ENCODE measurements at places on chromosomes 1 and 21. TPM values are rescaled to one million over a fixed set of nuclear protein-coding genes. Genes with fewer than 3 reads are reported as not detected.

Gene ZBTB21
- total RNA-seq = 10.2 TPM

- peaks cover 25% of the 10 kb centered on the region for H3K4me1 ChIP-seq
- H3K27ac ChIP-seq = no peak within 1 kb of the TSS
- no peak within 1 kb of the TSS for H3K4me3 ChIP-seq
- no peak for DNase-seq
- no peaks in the 10 kb centered on the region for H3K36me3 ChIP-seq
Observed at GRCh38 chr1:4653796-4654725, at the start of gene AJAP1. Gene AJAP1 (plus strand): TSS chr1:4654609. CDS start chr1:4655426, 817 bp downstream.

DNA sequence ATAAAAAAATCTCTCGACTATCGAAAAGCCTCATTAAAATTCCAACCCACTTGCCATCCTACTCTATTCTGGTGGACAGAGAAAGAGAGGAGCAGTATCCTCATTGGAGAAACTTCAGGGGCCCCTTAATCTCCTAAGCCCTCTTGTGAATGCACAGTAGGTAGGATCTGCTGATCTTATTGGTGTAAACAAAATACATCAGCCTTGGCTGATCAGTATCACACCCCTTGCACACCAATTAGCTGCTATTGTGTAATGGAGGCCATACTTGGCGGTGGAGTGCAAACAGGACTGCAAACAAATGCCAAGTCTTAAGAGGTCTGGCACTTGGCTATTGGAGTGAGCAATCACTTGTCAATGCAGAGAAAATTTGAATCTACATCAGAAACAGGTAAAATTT is 15.7 kb downstream of the VCAM1 start:
- H3K36me3 ChIP-seq = no peaks in the 10 kb centered on the region
- DNase-seq = no peak
- no peaks in the 10 kb centered on the region for H3K27me3 ChIP-seq
- peak overlapping the region; percentile 54 for H3K27ac ChIP-seq
- peaks cover 18% of the 10 kb centered on the region for H3K4me1 ChIP-seq

DNA sequence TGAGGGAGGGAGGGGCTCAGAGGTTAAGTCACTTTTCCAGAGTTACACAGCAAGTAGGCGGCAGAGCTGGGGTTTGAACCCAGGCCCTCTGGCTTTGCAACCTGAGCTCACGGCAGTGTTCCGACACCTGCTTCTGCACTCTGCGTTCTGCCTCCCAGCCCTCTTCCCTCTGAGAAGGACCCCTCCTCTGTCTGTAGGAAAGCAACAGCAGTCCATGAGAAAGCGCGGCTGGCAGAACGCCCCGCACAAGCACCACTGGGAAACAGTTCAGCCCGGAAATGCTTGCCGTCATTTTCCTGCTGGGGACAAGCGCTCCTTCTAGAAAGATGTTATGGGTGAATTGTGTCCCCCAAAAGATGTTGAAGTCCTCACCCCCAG is 241.1 kb downstream of the NPHP4 start:
- no peak for DNase-seq
- no peaks in the 10 kb centered on the region for H3K4me1 ChIP-seq
- H3K27me3 ChIP-seq = peaks cover 11% of the 10 kb centered on the region

GRCh38 chr1:218874801-218875400 is 298.8 kb upstream of the LYPLAL1 start:
- H3K27me3 ChIP-seq = no peaks in the 10 kb centered on the region
- H3K4me3 ChIP-seq = no peak overlapping the region
- no peak overlapping the region for H3K27ac ChIP-seq
- H3K4me1 ChIP-seq = no peaks in the 10 kb centered on the region
- DNase-seq = no peak
- H3K36me3 ChIP-seq = no peaks in the 10 kb centered on the region

Gene PLA2G2C
- total RNA-seq = not detected

DNA sequence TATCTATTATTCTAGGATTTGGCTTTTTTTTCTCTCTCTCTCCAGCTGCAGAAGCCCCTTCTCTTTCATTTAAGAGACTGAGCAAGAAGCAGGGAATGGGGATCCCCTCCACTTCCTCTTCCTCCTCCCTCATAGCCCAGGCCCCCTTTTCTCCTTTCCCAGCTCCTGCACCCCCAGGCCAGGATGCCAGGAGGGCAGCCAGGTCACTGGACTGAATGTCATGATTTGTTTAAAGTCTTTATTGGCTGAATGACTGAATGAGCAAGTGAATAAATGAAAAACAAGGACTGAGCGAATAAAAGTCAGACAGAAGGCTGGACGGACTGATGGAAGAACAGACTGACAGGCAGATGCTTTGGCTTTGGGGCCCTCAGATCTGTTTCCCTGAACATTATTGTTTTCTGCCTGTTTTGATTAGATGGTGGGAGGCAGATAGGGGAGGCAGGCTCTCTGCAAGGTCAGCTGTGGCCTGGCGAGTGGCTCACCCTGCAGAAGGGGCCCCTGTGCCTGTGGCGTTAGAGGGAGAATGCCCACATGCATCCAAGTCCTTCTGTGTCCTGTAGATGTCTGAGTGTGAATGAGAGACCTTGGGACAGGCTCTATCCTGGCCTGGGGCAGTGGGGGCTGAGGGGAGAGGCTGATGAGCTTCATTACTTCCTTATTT is 20.3 kb upstream of the ADGRB2 start:
- no peak for DNase-seq
- no peaks in the 10 kb centered on the region for H3K27me3 ChIP-seq
- peaks cover 14% of the 10 kb centered on the region for H3K4me1 ChIP-seq
- no peak overlapping the region for H3K27ac ChIP-seq
- no peaks in the 10 kb centered on the region for H3K36me3 ChIP-seq

GRCh38 chr1:219566951-219567947 is 45.7 kb downstream of the ZC3H11B start:
- no peaks in the 10 kb centered on the region for H3K27me3 ChIP-seq
- H3K36me3 ChIP-seq = no peaks in the 10 kb centered on the region
- DNase-seq = peak; percentile 22
- H3K4me1 ChIP-seq = no peaks in the 10 kb centered on the region
- no peak overlapping the region for H3K4me3 ChIP-seq

DNA sequence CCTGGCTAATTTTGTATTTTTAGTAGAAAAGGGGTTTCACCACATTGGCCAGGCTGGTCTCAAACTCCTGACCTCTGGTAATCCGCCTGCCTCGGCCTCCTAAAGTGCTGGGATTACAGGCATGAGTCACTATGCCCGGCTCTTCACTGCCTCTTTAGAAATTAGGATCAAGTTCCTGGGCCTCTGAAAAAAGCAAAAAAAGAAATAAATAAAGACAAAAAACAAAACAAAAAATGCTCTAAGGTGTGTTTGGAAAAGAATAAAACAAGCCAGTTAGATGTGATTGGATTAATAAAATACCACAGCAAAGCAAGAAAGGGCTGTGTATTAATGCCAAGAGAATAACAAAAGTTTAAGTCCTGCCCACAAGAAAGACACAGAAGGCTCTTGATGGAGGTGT is 4.2 kb upstream of the ABCB10 start:
- H3K27ac ChIP-seq = no peak overlapping the region
- DNase-seq = no peak
- no peak overlapping the region for H3K4me3 ChIP-seq
- no peaks in the 10 kb centered on the region for H3K36me3 ChIP-seq
- peaks cover 12% of the 10 kb centered on the region for H3K4me1 ChIP-seq
